Activated naive CD8-positive, alpha-beta T cell treated with anti-CD3 and anti-CD28 coated beads, Interleukin-2, amount 50 U/mL, for 24 hours (primary cell): ENCODE measurements at places on chromosomes 7 and 10.
A peak's percentile ranks its signal among the peaks of the same experiment; 100 is the strongest.

GRCh38 chr10:124737708-124738107, 6.5 kb downstream of the FAM53B start:
- no peak for DNase-seq

GRCh38 chr7:157565201-157565626, 228.4 kb downstream of the DNAJB6 start:
- DNase-seq, result no peak

DNA sequence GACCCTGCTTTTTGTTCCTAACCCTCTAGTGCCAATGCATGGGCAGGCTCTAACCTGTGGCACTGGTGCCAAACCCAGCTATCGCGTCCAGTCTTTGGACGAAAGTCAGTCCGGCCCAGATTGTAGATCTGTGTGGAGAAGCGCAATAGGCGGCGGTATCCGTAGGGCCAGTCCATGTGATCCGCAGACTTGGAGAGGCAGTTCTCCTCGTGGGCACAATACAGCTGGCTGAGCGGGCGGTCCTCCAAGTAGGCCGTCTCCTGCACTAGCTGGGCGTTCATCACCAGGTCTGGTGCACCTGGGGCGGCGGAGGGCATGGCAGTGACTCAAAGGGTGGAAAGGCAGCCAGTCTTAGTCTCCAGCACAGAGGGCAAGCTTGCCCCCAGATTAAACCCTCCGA, 14.5 kb downstream of the LOXL4 start:
- no peak for DNase-seq

DNA sequence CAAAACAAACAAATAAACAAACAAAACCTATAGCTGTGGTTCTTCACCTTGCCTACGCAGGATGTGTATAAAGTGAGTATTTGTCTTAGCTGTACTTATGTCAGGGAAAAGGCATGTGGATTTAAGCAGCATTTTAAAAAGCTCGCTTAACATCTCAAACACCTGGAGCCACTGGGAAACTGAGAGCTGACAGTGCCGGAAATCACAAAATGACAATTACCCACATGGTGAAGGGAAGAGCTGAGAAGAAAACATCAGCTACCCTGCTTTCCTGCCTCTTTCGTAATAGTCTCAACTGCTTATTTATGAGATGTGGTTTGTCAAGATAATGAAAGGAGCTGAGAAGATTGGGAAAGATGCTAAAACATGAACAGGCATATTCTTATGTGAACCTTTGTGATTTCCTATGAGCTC, 31.1 kb upstream of the MSMB start:
- DNase-seq, result no peak

- DNase-seq, result no peak
Observed at GRCh38 chr10:108560488-108560887, 1362.8 kb downstream of the XPNPEP1 start.

GRCh38 chr7:126803990-126804389, 448.8 kb downstream of the GRM8 start:
- no peak for DNase-seq

- DNase-seq, result no peak
Observed at GRCh38 chr10:71840177-71840957, 10.7 kb downstream of the PSAP start.

- DNase-seq, result no peak
Observed at GRCh38 chr10:125233726-125234125, 73.4 kb upstream of the CTBP2 start.

- no peak for DNase-seq
Observed at GRCh38 chr10:61028861-61029361, 84.9 kb upstream of the RHOBTB1 start.

GRCh38 chr10:1425879-1426278, 311.4 kb downstream of the ADARB2 start:
- DNase-seq, result no peak

GRCh38 chr10:2460812-2461211, 606.5 kb upstream of the PFKP start:
- DNase-seq, result no peak

DNA sequence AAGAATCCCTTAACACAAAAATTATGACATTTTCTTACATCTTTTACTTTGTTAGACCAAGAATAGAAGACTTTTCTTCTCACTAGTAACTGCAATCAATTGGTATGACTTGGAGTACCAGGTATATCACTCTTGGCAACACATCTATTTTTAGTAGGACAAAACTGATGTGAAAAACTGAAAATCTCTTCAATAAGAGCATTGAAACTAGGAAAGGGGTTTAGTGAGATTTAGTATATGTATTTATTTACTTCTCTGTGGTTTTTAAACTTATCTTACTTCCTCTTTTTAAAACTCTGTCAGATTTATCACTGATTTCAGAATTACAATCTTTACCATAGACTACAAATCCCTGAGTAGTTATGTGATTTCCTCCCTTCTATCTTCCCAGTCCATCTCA, 366.2 kb downstream of the PCDH15 start:
- no peak for DNase-seq

DNA sequence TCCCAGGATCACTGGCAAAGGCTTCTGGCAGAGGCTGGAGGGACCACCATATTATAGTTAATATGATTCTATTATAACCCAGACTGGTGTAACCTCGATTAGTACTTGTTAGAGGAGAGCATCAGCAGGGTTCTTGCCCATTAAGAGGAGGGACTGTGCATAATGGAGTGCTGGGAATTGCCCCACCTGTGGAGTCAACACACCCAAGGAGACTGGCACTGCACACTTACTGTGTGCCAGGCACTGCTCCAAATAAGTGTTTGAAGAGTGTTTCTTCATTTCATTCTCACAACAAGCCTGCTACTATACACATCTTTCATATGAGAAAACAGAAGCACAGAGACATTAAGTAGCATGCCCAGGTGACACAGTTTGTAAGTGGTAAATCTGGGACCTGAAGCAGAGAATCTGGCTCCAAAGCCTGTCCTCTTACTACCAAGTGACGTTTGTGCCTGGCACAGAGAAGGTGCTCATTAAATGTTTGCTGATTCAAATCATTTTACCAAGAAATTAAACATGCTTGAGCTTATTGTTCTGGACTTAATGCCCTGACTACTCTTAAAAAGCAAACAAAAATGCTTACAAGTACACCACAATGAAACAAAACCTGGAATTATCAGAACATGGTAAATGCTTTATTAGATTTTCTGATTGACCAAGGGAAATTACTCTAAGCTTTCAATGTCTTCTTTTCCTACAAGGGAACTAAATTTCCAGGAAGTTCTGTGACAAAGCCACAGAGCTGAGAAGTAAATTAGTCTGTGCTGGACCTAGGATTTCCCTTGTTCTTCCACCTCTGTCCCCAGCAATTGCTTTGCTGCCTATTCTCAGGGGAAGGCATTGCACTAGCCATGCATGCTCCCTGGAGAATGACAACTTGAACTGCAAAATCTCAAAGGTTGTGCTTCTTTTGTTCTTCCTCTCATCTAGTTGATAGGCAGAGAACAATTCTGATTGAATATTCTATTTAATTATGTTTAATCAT, 809 bp downstream of the SLC13A1 start:
- no peak for DNase-seq

- DNase-seq, result no peak
Observed at GRCh38 chr7:90843472-90843871, 247.4 kb downstream of the CDK14 start.

- DNase-seq, result no peak
Observed at GRCh38 chr10:109940553-109940952, 17.2 kb upstream of the XPNPEP1 start.

GRCh38 chr7:11297126-11297625, 323.5 kb downstream of the PHF14 start:
- DNase-seq, result no peak

DNA sequence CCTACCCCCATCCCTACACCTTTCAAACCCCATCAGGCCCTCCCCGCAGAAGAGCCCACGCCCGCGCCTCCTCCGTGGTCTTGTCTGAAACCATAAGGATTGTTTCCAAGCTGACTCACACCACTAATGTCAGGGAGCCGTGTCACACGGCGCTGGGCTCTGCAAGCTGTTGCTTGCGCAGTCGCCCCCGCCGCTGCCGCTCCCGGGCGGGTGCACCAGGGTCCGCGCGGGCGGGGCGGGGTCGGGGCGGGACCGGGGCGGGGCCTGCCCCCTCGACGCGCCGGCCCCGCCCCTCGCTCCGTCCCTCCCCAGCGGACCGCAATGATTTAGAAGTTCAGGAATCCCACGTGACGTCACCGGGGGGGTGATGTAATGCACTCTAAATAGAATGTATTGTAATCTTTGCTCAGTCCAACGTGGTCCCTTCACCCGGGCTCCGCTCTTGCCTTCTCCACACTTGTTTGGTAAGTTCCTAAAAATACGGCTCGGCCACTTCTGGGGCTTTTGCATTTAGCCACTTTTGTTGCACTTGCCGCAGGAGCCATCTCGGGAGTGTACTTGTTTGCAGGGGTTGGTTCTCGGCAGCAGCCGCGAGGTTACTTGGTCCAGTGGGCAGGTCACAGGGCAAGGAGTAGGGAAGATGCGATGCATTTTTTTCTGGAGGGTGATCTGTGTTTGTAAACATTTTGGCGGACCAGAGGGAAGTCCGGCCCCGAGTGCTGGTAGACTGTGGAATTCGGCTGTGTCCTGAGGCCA, 3.2 kb upstream of the CREB5 start:
- DNase-seq, result peak; percentile 85

DNA sequence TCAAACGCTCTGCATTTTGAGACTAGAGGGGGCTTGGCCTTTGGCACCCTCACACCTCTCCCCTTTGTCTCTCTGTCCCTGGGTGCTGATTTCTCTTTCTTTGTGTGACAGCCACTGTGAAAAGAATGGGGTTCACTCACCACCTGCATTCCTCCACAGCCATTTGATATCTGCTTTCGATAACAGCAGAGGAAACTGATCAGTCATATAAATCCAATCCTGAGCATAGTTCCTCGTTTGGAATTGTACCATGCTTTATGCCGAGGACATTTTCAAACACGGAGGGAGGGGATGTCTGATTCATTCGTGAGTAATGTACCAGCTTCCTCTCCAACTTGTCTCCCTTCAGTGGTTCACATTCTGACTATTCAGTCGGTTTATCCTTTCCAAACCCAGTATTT, 15.8 kb downstream of the MET start:
- no peak for DNase-seq
